CD8-positive, alpha-beta memory T cell (primary cell): ENCODE measurements at places on chromosomes 2 and 18. TPM values are rescaled to one million over a fixed set of nuclear protein-coding genes. Genes with fewer than 3 reads are reported as not detected.

DNA sequence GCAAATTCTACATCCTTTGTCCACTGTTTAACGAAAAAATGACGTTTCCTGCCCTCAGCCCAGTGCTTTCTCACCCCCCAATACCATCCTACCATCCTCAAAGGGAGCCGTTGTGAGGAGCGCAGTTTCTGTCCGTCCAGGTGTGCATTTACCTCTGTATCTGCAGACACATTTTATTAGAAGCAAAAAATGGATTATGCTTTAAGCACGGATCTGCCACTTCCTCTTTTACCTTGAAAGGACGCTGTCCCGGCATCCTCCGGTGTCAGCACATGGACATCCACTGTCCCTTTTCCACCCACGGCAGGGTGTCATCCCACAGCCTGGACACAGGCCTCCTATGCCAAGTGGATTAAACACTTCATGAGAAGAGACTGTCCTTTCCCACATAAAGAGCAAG lies 7.2 kb upstream of the MAL start:
- no peak for DNase-seq

- no peak for DNase-seq
These were observed 40.2 kb downstream of the MYOM1 start for GRCh38 chr18:3179430-3180089.

GRCh38 chr18:75139226-75139911 lies 69.6 kb downstream of the PTGR3 start:
- no peak for DNase-seq

DNA sequence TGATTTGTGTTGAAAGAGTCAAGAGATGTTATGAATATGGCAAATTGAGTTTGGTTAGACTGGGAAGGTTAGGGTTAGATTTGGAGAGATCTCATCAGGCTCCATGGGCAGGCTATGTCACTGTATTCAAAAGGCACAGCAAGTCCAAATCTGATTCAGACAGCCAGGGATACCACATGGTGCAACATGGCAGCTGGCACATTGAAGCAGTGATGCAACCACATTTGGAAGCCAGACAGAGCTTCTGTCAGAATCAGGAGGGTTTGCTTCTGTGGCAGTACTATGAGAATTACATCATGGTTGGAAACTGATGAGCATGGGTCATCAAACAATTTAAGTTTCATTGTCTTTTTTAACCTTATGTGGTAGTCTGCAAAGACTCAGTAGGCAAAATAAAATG lies 772.2 kb downstream of the SUCLG1 start:
- DNase-seq: no peak

GRCh38 chr2:16080071-16080470 lies 139.7 kb downstream of the MYCN start:
- no peak for DNase-seq

DNA sequence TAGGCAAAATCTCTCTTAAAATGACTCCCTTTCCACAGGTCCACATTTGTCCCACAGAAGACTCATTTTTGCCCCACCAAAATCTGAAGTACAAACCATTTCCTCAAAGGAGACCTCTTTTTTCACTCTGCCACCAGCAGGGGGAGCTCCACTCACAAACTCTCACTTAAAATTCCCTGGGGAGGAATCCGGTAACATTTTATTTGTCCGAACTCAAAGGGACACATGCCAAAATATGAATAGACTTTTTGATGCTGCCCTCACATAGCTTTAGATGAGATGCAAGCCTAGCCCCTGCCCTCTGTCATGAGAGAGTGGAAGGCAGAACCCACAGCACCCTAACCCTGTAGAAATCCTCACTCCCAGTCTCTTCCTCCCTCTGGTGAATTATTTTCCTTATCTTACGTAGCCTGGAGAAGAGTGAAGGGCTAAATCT lies 57.1 kb downstream of the RMDN2 start:
- DNase-seq: peak; percentile 41

GRCh38 chr2:173822889-173823542 lies 142.2 kb downstream of the SP3 start:
- no peak for DNase-seq

DNA sequence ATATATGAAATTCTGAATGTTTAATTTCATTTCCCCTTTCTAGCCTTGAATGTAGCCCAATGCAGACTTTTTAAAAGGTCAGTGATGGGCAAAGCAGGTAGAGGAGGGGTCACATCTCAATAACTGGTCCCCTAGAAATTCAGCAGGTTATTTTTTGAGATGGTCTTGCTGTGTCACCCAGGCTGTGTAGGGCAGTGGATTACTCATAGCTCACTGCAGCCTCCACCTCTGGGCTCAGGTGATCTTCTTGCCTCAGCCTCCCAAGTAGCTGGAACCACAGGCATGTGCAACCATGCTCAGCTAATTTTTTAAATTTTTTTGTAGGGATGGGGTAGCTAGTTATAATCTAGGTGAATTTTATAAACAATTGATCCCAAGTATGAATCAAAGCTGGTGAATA lies 8.8 kb downstream of the IAH1 start:
- DNase-seq: no peak

GRCh38 chr18:58038063-58038462 lies 6.0 kb upstream of the NEDD4L start:
- no peak for DNase-seq

DNA sequence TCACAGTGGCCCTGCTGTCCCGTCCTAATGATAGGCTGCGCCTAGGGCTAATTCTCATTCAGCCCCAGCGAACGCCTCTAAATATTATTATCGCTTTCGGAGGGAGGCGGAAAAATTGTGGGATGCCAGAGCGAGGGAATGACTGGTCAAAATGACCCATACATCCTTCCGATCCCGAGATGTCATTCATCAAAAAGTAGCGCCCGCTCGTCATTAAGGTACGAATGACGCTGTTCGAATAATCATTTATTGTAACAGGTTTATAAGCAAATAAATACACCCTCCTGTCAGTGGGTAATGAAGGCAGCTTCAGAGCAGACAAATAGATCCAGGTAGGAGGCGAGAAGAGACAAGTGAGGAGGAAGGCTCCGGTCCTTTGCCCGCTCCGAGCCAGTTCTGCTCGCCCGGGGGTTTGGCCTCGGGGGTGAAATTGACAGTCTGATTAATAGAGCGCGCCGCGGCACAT lies at the start of gene EVX2:
TSS of gene EVX2 (minus strand) at position 167 of the 466 bp plus-strand sequence. CDS start 186 bp downstream, outside the sequence.
- no peak for DNase-seq

DNA sequence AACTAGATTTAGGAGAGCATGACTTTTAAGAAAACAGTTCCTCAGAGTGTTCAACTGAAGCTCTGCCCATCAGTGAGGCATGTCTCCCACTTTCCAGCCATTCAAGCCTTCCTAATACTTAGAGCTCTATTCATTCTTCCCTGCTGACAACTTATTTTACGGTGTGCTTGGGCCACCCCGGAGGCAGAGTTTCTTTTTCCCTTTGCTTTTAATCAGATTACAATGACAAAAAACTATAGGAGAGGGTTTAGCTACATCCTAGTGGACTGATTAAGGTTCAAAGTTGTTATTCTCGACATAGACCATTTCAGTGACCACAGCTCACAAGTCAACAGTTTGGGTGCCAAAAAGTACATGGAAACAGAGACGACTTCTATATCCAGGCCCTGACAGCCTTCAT lies 167.8 kb upstream of the TRIB2 start:
- DNase-seq: no peak

GRCh38 chr2:105393373-105394055 lies 5.3 kb downstream of the FHL2 start:
- DNase-seq: no peak

GRCh38 chr18:44733754-44734465 lies 53.2 kb downstream of the SETBP1 start:
- DNase-seq: no peak

DNA sequence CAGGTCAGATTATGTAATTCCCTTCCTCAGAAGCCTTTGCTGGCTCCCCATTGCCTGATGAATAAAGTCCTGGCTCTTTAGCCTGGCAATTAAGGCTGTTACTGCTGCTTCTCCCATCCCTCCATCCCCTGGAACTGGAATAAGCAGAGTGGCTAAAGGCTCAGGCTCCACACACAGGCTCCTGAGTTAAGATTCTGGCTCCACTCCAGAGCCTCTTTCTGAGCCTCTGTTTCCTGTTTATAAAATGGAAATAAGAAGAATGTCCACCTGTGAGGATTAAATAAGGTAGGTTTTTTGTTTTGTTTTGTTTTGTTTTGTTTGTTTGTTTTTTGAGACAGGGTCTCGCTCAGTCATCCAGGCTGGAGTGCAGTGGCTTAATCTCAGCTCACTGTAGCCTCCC lies 50.0 kb downstream of the ZFP36L2 start:
- no peak for DNase-seq

DNA sequence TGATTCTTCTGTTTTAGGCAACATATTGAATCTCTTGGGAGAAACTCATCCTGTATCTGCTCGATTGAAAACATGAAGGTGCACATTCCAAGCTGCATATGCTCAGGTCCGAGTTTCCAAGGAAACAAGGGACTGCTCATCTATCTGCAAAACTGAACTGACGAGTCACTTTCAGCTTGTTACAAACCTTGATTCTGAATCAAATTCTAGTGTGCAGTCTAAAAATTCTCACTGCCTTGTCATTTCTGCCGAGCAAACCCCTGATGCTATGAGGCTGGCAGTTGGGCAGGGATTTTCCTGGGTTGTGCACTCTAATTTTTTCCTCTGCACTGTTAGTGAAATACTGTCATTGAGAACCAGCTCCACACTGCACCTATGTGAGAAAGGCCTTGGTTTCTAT lies 101.3 kb upstream of the ETAA1 start:
- DNase-seq: no peak

GRCh38 chr2:45736757-45737704 lies 85.6 kb downstream of the PRKCE start:
- DNase-seq: no peak

- no peak for DNase-seq
These were observed 2.4 kb downstream of the CDK5R2 start for GRCh38 chr2:218961651-218962570.

- no peak for DNase-seq
These were observed 81.9 kb downstream of the EHBP1 start for GRCh38 chr2:62787386-62787785.

DNA sequence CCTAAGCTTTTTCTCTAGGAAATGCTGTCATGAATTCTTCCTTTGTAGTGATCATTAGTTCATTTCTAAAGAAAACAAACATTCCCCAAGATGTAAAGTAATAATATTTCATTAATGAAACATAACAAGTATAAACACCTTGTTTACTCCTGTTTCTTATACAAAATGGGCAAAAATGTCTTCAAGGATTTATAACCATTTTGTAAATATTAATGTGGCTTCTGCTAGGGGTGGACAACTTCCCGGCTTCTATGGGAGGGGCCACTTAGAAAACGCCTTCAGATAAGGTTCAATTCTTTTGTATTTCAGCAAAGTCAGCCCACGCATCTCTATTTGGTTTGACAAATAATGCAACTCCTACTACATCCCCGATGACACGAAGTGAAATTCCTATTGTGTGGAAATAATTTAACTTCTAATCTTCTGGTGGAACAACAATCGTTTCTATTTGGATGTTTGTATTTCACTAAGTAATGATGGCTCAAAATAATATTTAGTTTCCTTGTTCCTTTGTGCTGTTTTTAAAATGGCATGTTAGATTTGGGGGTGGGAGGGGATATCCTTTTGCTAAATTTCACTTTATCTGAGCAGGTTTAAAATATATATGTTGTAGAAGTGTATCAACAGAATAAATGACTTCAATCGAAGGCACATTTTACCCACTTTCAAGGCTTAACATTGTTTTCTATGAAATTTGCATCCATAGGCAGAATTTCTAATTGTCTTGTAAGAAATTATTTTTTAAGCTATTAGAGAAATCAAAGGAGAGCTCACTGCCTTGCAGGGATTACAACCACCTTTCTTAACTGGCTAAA lies 14.7 kb upstream of the HOXD1 start:
- DNase-seq: no peak

DNA sequence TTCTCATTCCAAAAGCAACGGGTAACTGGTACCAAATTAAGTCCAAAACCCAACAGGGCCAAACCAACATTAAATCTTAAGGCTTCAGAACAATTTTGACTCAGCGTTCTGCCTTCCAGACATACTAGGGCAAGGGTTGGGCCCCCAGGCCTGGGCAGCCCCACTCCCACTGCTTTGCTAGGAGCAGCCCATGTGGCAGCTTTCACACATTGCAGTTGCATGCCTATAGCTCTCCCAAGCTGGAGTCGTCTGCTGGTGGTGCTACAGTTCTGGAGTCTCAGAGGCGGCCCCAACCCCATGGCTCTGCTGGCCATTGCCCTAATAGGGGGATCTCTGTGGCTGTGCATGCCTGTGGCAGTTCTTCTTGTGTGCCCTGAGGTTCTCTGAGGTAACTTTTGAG lies 37.6 kb upstream of the CD226 start:
- no peak for DNase-seq

Gene NYAP2
- total RNA-seq: not detected

Gene FRZB
- not detected for total RNA-seq

Gene CFAP53
- total RNA-seq: 0.49 TPM

Gene RESP18
- not detected for total RNA-seq

Gene SPP2
- total RNA-seq: not detected

Gene PLA2R1
- total RNA-seq: not detected

Gene PARD6G
- 0.33 TPM for total RNA-seq

Gene DRC1
- total RNA-seq: not detected

Gene UGT1A8
- total RNA-seq: not detected

Gene LAPTM4A
- 29.0 TPM for total RNA-seq

Gene TP53I3
- 3.9 TPM for total RNA-seq
